ENCODE measurements at places on chromosomes 7 and 10.

GRCh38 chr7:151517601-151518104 is 2.0 kb downstream of the RHEB start:
- DNase-seq, result no peak

- no peak for DNase-seq
These were observed 614.7 kb upstream of the FOXK1 start for GRCh38 chr7:4067476-4067760.

GRCh38 chr10:105075031-105075430 is 433.9 kb downstream of the SORCS3 start:
- no peak for DNase-seq

GRCh38 chr10:109427411-109427810 is 495.9 kb downstream of the XPNPEP1 start:
- no peak for DNase-seq

- no peak for DNase-seq
These were observed 494.7 kb downstream of the CCSER2 start for GRCh38 chr10:84822931-84823630.

DNA sequence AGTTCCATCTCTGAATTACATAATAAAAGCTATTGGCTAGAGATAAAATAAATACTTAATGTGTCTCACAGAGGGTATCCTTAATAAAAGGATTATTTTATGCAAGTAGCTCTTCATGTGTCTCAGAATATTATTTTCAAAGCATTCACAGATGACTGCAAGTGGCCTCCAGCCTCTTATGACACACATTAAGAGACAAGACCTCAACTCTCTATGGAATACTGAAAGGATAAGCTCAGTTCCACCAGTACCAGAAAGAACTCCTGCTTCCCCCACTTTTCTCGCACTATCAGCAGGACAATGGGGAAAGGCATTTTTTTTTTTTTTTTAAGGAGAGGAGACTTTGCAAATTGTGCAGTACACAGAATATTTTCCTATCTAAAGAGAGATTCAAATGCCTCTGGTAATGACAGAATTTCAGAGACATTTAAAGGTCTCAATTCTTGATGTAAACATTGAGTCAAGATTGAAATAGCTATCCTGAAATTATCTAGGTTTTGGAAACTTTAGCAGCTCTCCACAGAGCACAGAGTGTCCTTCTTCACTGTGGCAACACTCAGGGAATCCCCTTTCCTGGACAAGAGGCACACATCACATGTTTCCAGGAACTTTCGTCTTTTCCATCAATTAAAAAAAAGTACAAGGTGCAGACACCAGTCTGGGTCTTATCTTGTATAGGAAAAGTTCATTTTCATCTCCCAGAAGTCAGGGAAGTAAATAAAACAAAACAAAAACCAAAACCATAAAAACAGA is 122.0 kb upstream of the ANK3 start:
- no peak for DNase-seq

- DNase-seq, result no peak
These were observed 179.2 kb downstream of the ST7 start for GRCh38 chr7:117132321-117133120.

GRCh38 chr7:19772306-19772705 is 1.1 kb downstream of the TMEM196 start:
- DNase-seq, result peak; percentile 43

DNA sequence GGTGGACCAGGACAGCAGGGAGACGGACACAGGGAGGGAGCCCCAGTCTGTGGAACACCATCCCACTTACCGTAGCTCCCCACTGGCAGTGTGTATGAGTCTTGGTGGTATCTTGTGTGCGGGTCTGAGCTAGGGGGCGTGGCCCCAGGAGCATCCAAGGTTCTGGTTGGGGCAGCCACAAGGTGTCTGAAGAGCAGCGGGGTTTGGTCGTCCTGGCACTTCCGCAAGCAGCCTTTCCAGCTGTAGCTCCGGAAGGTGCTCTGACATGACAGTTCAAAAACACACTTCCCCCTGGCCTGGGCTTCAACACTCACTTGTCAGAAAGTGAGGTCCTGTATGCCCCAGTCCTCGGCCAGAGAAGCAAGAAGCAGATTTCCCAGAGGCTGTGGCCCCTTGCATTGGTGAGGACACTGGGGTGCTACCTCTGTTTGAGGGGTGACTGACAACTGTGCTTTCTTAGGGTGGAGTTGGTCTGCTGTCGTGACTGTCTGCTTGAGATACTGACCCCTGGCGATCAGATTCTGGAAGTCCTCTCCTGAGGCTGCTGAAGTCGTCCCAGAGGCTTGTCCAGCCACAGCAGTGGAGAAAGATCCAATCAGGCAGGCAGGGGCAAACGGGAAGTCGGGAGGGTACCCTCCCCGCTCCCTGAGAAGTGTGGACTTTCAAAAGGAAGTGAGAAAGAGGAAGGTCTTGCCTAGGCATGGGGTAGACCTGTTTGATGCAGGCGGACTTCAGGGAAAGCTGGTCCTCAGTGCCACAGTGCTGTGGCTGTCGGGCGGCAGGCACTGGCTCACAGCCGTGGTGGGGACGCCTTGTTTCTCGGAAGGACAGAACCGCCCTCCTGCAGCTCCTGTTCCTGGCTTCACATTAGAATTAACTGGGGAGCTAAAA is 51.4 kb upstream of the PFKFB3 start:
- DNase-seq, result peak; percentile 75

DNA sequence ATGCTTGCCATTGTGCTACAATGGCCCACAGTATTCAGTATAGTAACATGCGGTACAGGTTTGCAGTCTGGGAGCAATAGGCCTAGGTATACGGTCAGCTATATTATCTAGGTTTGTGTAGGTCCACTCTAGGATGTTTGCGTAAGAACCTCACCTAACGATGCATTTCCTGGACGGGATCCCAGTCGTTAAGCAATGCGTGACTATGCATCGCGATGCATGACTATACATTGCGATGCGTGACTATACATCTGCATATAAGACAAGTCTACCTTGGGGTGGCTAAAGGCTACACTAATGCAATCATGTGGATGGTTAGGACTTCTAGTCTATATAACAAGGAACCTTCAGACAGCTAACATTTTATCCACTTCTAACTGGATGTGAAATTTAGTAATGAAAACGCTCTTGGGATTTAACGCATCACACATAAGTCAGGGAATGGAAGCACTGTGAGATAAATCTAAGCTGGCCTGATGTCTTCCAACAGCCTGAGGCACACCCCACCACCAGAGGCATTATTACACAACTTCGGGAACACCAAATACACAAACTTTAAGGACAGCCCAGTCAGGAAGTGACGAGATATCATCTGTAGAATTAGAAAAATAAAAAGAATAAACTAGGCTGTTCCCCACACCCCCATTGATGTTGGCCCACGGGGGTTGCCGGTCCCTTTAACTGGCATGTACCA is 9.2 kb downstream of the GNA12 start:
- no peak for DNase-seq

GRCh38 chr7:69182596-69183467 is 415.4 kb upstream of the AUTS2 start:
- DNase-seq, result no peak
